ENCODE measurements at places on chromosomes 12 and 14.

- DNase-seq: no peak
These were observed 41.4 kb downstream of the ATL1 start for GRCh38 chr14:50601394-50601793.

DNA sequence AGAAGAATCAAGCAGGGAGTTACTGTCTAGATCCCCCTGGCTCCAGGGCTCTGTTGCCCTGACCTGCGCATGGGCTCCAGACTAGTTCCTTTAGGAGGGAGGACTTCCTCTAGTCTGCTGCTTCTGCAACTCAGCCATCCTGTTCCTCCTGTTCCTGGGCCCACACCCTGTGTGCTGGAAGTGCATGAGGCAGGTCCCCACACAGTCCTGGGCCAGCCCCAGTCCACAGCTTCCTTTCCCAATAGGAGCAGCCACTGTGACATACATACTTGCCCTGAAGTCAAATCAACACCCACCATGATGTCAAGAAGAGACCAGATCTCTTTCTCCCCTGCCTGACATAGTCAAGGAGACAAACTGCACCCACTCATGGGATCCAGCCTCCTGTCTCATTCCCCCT lies 1.3 kb downstream of the SDR9C7 start:
- no peak for DNase-seq

DNA sequence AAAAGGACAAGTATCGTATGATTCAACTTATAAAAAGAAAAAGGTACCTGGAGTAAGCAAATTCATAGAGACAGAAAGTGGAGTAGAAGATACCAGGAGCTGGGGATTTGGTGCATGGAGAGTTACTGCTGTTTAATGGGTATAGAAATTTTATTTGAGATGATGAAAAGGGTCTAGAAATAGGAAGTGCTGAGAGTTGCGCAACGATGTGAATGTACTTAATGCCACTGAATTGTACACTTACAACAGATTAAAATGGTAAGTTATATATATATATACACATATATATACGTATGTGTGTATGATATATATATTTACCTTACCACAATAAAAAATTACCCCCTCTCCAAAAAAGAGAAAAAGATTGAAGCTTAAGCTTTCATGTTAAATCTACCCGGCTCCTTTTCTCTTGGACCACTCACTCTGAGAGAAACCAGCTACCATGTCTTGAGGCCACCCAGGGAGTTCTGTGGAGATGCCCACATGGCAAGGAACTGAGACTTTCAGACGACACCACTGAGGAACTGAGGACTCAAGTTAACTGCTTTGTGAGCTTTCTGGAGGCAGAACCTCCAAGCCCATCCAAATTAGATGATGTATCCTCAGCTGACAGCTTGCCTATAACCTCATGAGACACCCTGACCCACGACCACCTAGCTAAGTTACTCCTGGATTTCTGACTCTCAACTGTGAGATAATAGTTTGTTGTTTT lies 130.0 kb upstream of the BTG1 start:
- no peak for DNase-seq

GRCh38 chr12:94103986-94104385 lies 44.4 kb upstream of the PLXNC1 start:
- no peak for DNase-seq

GRCh38 chr14:101374373-101375338 lies 186.6 kb upstream of the DIO3 start:
- no peak for DNase-seq

DNA sequence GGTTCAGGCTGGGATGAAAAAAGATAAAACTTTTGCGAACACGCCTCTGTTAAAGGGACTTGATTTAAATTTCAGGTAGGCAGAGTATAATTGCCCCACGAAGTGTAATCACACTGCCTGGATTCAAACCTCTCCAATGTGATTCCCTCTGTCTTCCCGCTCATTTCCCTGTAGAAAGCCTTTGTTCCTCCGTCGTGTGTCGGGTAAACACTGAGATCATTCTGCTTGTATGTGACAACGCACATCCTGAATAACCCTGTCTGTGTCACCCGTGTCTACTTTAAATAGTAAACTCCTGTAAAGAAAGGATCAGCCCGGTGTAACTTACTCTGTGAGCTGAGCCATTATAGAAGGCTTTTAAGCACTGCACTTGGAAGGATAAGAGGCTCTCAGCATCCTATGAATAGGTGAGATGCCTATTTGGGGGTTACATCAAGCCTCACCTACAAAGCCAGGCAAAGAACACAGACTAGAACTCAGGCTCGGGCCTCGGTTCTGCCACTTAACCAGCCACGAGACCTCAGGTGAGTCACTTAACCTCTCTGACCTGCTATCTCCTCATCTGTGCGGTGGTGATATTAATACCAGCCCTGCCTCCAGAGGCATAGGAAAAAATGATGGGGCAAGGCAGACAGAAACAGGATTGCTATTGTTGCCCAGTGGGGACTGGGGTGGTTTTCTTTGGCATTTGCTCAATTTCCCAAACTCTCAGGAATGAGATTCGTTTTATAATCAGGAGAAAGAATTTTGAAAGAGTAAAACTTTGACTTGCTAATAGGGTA lies 74.2 kb downstream of the RBM19 start:
- DNase-seq: no peak

- no peak for DNase-seq
These were observed 12.2 kb upstream of the TUBA1A start for GRCh38 chr12:49200919-49201594.

GRCh38 chr14:31172084-31172483 lies 35.5 kb downstream of the HECTD1 start:
- DNase-seq: no peak

DNA sequence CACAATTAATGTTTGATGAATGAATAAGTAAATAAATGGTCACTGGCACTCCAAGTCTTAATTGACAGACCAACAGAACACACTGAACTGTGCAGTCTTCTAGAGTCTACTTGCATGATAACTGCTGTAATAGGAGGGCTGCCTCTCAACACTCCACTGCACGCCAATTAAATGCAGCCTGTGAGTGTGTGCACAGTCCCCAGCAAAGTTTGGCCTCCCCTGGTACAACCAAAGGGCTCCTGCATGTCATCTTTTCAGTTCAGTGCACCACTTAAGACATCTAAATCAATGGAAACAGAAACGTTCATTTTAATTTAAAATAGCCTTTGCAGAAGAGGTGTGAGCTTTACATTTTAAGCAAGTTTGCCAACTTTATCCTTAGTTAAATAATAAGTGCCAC lies 121.7 kb upstream of the USP15 start:
- no peak for DNase-seq

DNA sequence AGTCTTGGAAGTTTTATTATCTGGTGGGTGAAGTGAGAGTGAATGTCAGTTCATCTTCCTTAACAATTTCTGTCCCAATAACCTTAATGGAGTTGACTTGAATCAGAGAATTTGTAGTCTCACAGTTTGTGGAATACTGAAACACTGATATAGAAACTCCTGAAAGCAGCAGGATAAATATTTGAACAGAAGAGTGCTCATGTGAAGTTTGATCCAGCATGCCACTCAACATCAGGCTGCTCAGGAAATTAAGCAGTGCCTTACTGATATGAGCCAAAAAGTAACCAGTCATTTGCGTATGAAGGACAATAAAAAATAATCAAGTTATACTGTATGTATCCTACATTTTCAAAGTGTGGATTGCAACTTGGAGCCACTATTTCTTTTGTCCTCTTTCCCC lies 15.7 kb downstream of the MUCL1 start:
- DNase-seq: no peak

- DNase-seq: no peak
These were observed 8.3 kb downstream of the DERA start for GRCh38 chr12:15919418-15919817.

DNA sequence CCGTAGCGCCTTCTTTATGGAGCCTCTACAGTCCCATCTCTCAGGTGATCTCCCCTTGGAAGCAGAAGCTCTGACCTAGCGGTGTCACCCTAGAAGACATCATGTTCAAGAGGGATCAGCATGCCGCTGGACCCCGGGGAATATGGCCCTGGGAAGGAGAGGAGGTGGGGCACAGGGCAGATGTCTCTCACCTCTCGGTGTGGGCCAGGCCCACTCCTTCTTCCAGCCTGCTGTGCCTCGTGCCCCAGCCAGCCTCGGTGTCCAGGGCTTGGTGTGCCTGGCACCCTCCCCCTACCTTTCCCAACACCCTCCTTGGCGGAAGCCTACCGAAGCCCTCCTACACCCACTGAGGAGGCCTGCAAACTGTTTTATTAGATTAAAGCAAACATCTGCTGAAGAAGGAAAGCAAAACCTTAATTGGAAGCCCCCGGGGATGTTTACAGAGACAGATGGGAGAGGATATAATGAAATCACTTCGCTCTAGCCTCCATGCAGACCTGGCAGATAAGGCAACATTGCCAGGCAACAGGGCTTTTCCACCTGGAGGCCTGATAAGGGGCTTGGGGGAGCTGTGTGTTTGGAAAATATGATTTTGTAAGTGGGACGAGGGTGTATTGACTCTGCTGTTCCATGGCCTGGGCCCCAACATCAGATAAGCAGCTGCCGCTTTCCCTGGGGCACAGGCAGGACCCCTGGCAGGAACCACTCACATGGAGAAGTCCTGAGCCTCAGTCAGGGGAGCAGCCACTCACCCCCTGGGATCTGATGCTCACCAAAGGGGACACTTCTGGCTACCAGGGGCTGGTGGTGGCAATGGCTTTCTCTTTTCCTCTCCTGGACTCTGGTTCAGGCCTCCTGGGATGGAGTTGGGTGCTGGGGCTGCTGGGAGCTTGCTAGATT lies 5.7 kb upstream of the CHGA start:
- DNase-seq: no peak

DNA sequence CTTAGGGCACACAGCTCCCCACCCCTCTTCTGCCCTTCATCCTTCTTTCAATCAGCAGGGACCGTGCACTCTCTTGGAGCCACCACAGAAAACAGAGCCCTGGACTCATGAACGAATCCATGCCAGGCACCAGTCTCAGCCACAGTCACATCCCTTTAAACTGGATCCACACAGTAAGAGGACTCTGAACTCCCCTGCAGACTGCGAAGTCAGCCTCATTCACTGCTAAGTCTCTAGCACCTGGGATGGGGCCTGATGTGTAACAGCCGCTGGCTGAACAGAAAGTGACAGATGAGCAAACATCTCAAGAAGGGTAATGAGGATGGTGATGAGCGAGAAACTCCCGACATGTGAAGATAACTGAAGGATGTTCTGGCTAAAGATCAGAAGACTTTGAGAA lies 45.8 kb upstream of the IQSEC3 start:
- DNase-seq: no peak
